H4 (cell line): ENCODE measurements at places on chromosomes 2 and 18. TPM values are rescaled to one million over a fixed set of nuclear protein-coding genes. Genes with fewer than 3 reads are reported as not detected.

- no peak for DNase-seq
These were observed 995.2 kb upstream of the CDH2 start for GRCh38 chr18:29171892-29172755.

DNA sequence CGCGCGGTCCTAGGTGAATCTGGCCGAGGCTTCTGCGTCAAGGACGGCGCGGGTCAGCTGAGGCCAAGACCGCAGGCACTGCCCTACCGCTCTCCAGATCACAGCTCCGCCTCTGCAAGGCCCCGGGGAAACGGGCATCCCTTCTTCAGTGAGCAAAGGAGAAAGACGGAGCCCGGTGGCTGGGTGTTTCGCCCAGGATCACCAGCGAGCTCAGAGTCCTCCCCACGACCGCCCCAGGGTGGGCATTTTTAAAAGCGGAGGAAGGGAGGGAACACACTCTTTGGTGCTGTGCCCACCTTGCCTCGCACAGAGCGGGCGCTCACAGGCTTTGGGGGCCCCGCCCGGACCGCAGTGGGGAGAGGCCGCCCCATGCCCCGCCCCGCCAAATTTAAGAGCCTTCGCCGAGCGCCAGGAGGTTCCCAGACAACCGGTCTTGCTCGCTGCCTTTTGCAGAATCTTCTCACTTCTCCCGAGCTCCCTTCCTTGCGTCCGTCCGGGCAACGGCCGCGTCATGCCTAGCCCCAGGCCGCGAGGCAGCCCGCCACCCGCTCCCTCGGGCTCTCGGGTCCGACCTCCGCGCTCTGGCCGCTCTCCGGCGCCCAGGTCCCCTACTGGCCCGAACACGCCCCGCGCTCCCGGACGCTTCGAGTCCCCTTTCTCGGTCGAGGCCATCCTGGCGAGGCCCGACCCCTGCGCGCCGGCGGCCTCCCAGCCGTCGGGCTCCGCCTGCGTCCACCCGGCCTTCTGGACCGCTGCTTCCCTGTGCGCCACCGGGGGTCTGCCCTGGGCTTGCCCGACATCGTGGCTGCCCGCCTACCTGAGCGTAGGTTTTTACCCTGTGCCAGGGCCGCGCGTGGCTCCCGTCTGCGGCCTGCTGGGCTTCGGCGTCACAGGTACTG is at the start of gene NOTO:
NOTO (plus strand) TSS at position 419 of the 899 bp plus-strand sequence; CDS start at position 512, 93 bp downstream.
- DNase-seq, result no peak

The SLC9A4 gene
- total RNA-seq, result not detected in 2 replicates

- peak; percentile 39 for DNase-seq
These were observed 337.9 kb upstream of the SLC39A10 start for GRCh38 chr2:195319112-195319460.

GRCh38 chr2:216235462-216235861 is 126.3 kb downstream of the XRCC5 start:
- DNase-seq, result no peak

- no peak for DNase-seq
These were observed 22.1 kb upstream of the CRIM1 start for GRCh38 chr2:36333350-36334012.

The CSRNP3 gene
- 2.7 and 3.7 TPM in 2 replicates for total RNA-seq

DNA sequence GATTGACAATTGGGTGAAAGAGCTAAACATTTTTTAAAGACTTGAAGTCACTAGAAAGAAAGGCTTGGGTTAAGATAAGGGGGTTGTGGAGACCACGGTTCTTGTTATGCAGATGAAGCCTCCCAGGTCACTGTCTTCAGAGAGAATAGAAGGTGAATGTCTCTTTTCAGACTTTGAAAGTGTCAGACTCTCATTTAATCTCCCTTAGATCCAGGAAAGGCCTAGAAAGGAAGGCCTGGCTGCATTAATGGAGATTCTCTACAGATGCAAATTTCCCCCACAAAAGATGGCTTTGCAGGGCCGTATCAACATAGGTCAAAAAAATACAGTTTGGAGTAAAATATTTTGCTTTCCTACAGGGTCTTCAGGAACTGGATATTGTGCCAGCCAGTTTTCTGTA is 193.9 kb downstream of the RTP5 start:
- DNase-seq, result no peak

- DNase-seq, result no peak
These were observed 44.0 kb upstream of the PDCL3 start for GRCh38 chr2:100518801-100519200.

- DNase-seq, result peak; percentile 5
These were observed 74.2 kb downstream of the VIT start for GRCh38 chr2:36770542-36771287.

The STARD6 gene
- not detected in 2 replicates for total RNA-seq

DNA sequence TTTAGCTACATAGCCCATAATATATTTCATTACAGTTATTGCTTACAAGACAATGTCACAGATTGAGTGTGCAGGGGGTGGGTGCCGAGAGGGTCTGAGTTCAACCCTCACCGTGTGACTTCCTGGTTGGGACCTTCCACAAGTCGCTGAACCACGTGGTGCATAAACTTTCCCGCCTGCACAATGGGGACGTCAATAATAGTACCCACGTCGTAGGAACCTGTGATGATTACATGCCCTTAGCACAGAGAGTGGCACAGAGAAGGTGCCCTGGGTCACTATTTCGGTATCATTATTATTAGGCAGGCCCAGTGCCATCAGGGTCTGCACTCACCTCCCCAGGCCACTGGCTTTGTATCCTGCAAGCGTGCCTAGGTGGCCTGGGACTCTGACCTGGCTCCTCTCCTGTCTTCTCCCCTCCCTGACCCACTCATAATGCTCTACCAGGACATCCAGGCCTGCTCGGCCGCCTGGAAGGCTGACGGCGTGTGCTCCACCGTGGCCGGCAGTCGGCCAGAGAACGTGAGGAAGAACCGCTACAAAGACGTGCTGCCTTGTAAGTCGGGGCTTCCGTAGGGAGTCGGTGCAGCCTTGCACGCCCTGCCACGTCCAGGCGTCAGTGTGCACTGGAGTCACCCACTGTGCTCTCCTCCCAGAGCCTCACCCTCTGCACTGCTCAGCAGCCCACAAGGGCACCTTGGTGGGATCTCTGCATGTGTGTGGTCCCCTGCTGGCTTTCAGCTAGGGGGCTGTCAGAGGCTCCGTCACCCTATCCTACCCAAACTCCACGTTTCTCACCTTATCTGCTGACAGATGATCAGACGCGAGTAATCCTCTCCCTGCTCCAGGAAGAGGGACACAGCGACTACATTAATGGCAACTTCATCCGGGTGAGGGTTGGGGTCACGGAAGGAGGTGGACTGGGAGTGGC is 2.8 kb downstream of the PTPN18 start:
- DNase-seq, result no peak

GRCh38 chr2:43186679-43187374 is 39.6 kb downstream of the ZFP36L2 start:
- DNase-seq, result no peak

GRCh38 chr2:239322416-239323086 is 78.3 kb downstream of the HDAC4 start:
- peak; percentile 63 for DNase-seq

The ALPI gene
- total RNA-seq, result not detected in 2 replicates

GRCh38 chr18:38312532-38312931 is 746.9 kb upstream of the CELF4 start:
- DNase-seq, result no peak

GRCh38 chr2:191675807-191676721 is 1.9 kb upstream of the NABP1 start:
- DNase-seq, result peak; percentile 31

GRCh38 chr2:11827547-11827946 is 81.1 kb downstream of the LPIN1 start:
- no peak for DNase-seq

DNA sequence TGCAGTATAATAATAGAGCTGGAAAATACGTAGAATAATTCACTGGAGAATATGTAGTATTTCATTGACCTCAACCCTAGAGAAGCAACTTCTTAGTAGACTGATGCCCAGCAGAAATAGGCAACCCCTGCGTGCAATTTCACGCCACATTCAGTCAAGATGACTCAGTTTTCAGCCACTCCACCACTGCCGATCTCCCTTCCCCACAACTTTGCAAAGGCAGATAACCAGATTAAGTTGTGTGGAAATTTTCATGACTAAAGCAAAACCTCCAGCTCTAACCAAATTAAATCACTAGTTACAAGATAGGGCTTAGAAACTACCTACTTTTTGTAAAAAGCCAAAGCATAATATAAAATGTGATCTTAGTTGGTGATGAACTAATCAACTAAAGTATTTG is 63.3 kb upstream of the STK17B start:
- peak; percentile 45 for DNase-seq

The POMC gene
- not detected in 2 replicates for total RNA-seq

DNA sequence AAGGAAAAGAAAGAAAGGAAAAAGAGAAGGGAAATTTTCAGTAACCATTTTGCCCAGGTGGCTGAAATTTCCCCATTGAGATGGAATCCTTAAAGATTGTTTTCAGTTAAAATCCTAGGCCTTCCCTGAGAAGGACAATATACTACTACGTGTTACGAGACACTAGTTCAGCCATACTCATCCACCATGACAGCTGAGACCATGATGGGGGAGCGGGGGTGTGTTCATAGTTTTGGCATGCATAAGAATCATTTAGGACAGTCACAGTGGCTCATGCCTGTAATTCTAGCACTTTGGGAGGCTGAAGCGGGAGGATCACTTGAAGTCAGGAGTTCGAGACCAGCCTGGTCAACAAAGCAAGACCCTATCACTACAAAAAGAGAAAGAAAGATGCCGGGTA is 28.0 kb downstream of the PLA2R1 start:
- DNase-seq, result no peak

The LYG2 gene
- not detected in 2 replicates for total RNA-seq

The EMILIN1 gene
- total RNA-seq, result 10.8 and 30.2 TPM in 2 replicates

- DNase-seq, result no peak
These were observed 50.7 kb downstream of the TRAPPC12 start for GRCh38 chr2:3430172-3430571.

The TMEM200C gene
- 0.31 and 0.35 TPM in 2 replicates for total RNA-seq

The COLEC12 gene
- total RNA-seq, result 41.9 and 49.4 TPM in 2 replicates

GRCh38 chr2:65664931-65665330 is 232.5 kb upstream of the SPRED2 start:
- no peak for DNase-seq

The ARHGAP15 gene
- total RNA-seq, result 0.15 TPM in 1 of 2 replicates, not detected in the other

The RAD51AP2 gene
- 0.02 and 0.06 TPM in 2 replicates for total RNA-seq

The MTLN gene
- 63.5 and 80.2 TPM in 2 replicates for total RNA-seq

DNA sequence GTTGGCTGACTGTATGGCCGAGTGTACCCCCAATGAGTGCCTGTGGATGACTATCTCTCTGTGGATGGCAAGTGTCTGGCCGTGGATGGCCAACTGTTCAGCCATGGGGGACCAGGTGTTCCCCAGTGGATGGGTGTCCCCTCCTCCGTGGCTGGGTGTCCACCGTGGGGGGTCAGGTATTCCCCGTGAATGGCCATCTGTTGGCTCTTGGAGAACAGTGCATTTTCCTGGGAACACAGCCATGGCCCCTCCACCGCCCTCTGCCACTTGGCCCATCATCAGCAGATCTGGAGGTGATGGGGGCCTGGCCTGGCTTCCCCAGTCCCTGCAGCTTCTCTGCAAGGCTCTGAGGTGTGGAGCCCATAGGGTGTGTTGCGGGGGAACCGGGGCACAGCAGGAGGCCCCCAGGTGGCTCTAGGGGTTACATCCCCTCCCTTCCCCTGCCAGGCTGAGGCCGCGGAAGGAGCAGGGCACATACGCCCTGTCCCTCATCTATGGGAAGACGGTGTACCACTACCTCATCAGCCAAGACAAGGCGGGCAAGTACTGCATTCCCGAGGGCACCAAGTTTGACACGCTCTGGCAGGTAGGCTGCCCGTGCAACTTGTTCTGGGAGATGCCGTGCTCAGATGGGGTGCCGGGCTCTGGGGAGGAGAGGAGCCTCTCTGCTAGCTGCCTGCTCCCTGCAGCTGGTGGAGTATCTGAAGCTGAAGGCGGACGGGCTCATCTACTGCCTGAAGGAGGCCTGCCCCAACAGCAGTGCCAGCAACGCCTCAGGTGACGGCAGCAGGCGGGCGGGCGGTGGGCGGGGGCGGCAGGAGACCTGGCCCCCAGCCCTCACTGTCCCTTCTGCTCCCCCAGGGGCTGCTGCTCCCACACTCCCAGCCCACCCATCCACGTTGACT is 19.3 kb downstream of the ZAP70 start:
- DNase-seq, result no peak

The GALR1 gene
- under 0.01 TPM in 1 of 2 replicates, not detected in the other for total RNA-seq

The LTBP1 gene
- 3.1 and 4.8 TPM in 2 replicates for total RNA-seq
